LHCN-M2 (cell line): ENCODE measurements at places on chromosomes 3 and 15. TPM values are rescaled to one million over a fixed set of nuclear protein-coding genes. Genes with fewer than 3 reads are reported as not detected.

OSTN gene
- total RNA-seq = 0.06 TPM in 1 of 2 replicates, not detected in the other

RASGRP1 gene
- not detected in 2 replicates for total RNA-seq

EIF4E3 gene
- 0.06 and 0.11 TPM in 2 replicates for total RNA-seq

GDPGP1 gene
- total RNA-seq = 4.5 and 4.7 TPM in 2 replicates

GOLGA8H gene
- total RNA-seq = 0.40 and 0.77 TPM in 2 replicates

PLA2G4D gene
- not detected in 2 replicates for total RNA-seq

ZBED2 gene
- total RNA-seq = not detected in 2 replicates

MOBP gene
- total RNA-seq = not detected in 2 replicates

CDHR4 gene
- total RNA-seq = not detected in 2 replicates

RCCD1 gene
- total RNA-seq = 21.9 and 23.5 TPM in 2 replicates

SLC12A1 gene
- not detected in 2 replicates for total RNA-seq

ACTRT3 gene
- 6.1 and 6.5 TPM in 2 replicates for total RNA-seq
